ENCODE measurements at places on chromosomes 2 and 18.

- no peak for DNase-seq
These were observed 2.5 kb downstream of the CD28 start for GRCh38 chr2:203708846-203709396.

DNA sequence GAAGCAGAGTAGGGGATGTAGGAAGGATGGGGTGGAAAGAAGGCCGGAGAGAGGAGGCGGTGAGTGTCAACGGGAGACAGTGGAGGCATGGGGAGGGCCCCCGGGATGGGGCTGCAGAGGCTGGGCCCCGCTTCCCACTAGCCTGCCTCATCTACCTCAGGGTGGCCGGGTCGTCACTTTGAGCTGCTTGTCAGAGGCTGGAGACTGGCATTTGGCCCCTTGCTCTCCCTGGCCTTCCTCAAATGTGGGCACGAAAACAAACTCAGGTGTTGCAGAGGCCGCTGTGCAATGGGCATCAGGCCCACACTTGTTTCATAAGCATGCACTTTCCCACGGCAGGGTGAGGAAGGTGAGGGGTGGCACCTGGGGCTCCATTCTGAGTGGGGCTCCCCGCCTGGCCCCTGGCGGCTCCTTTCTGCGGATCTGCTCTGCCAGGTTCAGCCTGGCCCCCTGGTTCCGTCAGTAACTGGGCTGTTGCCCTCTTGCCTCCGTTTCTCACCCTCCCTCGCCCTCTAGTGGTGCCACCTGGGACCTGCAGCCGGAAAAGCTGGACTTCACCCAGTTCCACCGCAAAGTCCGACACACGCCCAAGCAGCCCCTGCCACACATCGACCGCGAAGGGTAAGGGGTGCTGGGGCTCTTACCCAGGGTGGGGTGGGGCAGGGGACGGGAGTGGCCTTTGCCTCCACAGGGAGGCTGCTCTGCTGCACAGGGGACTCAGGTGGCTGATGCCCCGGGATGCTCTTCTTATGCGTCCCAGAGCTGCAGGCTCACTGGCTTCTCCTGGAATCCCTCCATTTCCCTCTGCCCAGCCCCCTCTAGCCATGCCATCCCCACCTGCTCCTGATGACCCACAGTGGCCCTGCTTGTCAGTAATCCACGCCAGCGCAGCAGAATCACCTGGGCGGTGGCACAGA lies 125.4 kb downstream of the CTIF start:
- peak; percentile 24 for DNase-seq

DNA sequence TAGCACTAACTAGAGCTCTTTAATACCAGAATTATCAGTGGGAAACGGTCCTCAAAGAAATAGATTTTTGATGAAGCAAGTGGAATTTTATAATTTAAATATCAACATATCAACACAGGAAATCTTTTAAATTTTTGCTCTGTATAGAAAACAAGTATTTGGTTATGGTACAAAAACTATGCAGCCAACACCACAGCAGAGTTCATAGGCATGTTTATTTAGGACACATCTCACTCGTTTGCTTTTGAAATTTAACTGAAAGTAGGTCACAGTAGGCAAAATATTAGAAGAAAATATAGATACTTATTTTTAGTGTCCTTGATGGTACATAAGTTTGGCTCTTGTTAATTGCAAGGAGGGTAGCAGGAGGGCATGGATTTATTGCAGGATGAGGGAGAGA lies 34.3 kb upstream of the TANC1 start:
- no peak for DNase-seq

DNA sequence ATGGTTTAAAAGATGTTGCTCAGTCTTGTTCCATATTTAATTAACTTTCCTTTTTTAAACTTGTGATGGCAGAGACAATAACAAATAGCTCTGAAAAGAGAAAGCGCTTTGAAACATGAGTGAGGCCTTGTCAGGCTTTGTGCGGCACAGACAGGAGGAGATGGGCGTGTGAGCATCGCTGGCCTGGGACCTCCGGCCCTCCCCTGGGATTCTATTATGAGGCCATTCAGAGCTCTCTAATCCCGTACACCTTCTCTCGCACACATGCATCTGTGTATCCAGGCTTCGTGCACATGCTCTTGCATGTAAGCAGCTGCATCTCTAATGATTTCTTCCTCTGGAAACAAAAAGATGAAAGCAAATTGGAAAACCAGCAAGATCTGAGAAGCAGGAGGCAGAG lies 313.7 kb downstream of the ZNF521 start:
- DNase-seq: no peak

DNA sequence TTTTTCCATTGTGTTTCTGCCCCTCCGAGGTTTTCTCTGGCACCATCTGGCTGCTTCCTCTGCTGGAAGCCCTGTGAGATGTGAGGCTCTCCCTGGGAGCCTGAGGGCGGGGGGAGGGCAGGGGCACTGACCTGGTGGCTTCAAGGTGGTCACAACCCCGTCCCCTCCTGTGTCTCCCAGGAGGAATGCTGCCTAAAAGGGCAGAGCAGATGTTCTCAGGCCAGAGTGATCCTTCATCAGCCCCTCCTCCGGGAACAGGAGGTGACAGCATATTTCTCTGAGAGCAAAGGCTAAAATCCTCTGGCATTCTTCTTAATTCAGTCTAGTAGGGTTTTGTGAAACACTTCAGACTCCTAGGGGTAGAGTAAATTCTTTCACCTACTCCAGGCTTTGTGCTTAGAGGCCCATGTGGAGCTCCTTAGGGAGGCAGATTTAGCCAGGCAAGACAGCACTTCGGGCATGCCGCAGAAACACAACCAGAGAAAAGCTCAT lies 18.3 kb upstream of the GREB1 start:
- no peak for DNase-seq

- no peak for DNase-seq
These were observed 113.2 kb downstream of the USP34 start for GRCh38 chr2:61357681-61358080.

DNA sequence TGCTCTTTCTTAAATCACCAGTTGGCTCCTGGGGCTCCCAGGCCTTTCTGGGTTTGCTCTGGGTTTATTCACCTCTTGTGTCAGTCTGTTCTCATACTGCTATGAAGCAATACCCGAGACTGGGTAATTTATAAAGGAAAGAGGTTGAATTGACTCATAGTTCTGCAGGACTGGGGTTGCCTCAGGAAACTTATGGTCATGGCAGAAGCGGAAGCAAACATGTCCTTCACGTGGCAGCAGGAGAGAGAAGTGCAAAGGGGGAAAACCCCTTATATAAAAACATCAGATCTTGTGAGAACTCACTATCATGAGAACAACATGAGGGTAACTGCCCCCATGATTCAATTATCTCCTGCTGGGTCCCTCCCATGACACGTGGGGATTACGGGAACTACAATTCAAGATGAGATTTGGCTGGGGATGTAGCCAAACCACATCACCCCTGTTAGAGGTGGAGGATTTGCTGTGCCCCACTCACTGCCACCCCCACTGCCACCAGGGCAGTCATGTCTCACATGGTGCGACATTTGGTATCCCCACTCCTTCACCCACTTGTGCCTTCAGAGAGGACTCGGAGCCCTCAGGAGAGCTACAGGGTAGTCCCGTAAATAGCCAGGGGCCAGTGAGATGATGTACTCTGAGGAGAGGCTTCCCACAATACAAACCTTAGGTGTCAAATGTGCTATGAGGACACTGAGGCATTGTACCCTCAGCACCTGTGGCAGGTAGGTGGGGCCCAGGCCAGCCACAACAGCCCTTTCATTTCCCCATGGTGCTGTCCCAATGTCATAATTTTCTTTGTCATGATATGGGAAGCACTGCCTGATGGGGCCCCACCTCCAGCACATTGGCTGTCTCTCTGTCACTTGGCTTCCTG lies 35.7 kb downstream of the CDC42EP3 start:
- DNase-seq: no peak

DNA sequence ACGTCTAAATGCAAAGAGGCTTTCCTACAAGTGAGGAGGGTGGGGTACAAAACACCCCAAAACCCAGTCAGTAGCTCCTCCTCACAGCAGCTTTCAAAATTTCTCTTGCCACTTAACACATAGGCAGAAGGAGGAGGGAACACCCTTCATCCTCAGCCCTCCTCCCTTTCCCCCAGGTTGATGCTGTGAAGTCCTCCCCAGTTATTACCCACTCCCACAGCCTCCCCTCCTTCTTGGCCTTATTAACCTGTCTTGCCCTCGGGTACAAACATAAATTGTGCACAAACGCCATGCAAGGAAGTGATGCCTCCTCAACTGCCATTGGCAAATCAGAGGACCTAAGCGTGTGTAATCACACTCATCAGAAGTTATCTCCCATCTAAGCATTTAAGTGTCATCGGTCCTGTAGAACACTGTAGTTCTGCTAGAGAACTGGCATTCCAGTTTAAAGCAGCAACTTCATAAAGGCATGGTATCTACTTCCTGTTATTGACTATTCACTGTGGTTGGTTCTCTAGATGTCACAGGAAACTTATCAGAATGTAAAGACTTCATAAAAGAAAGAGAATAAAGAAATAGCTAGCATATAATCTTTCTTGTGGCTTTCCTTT lies at the start of gene DSC1:
Gene DSC1, minus strand, starts transcription at position 32 of the 611 bp plus-strand sequence. CDS start 262 bp downstream, outside the sequence.
- DNase-seq: no peak

DNA sequence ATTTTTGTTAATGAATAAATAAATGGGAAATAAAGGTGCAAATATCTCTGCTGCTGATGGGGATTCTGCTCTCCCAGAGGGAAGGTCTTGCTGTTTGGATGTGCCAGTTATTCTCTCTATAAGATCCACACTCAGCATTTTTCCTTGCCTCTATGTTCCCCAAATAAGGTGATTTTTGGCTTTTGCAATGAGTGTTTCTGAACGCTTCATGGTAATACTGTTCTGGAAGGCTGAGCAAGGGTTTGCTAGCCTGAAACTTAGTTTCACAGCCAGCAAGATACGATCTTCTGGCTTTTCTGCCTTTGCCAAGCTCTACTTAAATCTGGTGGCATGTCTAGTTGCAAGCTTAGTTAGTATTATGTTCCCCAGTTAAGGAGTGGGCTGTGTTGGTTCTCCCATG lies 114.6 kb downstream of the LPIN1 start:
- no peak for DNase-seq

- no peak for DNase-seq
These were observed 67.0 kb downstream of the NCAPH start for GRCh38 chr2:96402591-96402990.

GRCh38 chr2:45674035-45674816 lies 22.8 kb downstream of the PRKCE start:
- DNase-seq: no peak

- no peak for DNase-seq
These were observed 319.8 kb upstream of the HNRNPA3 start for GRCh38 chr2:176892676-176893226.

- DNase-seq: no peak
These were observed 5.6 kb downstream of the QPCT start for GRCh38 chr2:37350034-37350433.

DNA sequence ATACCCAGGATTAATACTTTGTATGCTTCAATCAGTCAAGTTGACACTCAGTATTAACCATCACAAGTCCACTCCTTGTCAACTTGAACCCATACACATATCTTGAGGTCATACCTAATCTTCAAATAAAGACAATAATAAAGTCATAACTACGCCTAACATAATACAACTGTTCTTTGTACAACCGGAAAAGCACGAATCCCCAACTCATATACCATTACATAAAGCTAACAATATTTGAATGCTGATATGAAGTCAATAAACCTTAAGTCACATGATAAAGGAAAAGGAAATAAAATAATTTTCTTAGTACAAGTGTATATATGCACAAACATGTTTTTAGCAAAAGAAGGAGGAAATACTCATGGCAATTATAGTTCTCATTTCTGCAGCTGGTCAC lies 770.6 kb upstream of the GYPC start:
- no peak for DNase-seq

DNA sequence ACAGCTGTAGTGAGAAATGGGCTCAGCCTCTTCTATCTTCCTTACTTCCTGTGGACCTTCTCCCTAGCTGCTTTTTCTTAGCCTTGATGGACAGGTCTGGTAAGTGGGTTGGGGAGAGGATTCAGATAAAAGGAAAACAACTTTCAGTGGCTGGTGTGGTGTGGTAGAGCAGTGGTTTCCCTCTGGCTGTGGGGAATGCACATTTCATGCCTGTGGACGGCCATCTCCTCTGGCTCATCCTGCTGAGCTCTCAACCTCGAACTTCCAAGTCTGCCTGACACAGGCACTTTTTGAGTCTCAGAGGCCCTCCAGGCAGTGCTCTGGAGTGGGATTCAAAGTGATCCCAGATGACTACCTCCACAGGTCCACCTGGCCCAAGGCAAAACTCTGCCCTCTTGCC lies 38.6 kb upstream of the ACADL start:
- no peak for DNase-seq

DNA sequence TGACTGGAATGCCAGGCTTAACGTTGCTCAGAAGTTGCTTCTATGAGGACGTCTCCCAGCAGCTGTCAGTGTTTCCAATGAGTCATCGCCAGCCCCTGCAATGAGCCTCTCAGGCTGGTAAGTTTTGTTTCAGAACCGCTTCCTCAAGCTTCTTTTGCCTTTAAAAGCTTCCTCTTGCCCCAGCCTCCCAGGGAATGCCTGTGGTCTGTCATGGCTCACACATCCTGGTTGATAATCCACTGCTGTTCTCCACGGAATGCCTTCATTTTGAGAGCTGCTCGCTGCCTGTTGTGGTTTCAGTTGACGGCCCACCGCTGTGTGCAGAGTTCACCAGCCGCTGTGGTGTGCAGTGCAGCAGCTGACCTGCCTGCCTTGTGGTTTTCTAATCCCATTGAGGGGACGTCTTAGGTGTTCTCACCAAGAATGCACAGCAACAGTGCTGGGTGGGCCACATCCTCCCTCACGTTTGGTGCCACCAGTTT lies 96.4 kb downstream of the RTP5 start:
- no peak for DNase-seq

DNA sequence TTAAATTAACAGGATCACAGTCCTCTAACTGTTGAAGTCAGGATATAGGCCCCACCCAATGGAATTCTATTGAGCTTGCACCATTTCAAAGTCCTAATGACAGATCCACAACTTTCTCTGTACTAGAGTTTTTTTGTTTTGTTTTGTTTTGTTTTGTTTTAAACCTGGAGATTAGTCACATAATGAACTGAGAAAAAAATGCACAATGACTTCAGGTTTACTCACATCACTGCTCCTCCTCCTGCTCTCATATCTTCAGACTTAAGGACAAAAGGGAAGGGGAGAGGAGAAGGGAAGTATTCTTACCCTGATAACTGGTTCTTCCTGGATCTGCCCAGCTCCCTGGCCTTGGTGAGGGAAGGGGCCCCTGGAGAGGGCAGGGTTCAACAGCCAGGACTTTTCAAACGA lies 208.2 kb upstream of the EPHA4 start:
- DNase-seq: no peak

GRCh38 chr2:136162438-136162837 lies 44.5 kb upstream of the CXCR4 start:
- no peak for DNase-seq

Measured in stimulated activated CD8-positive, alpha-beta memory T cell treated with anti-CD3 and anti-CD28 coated beads, Interleukin-15, amount 100 ng/mL, for 24 hours (primary cell).